Immature natural killer cell (primary cell): ENCODE measurements at places on chromosomes 6 and 20. TPM values are rescaled to one million over a fixed set of nuclear protein-coding genes. Genes with fewer than 3 reads are reported as not detected.

TRAM2 gene
- polyA plus RNA-seq, result 7.0 TPM

ZDHHC14 gene
- 3.4 TPM for polyA plus RNA-seq

MLIP gene
- polyA plus RNA-seq, result not detected

PTPRT gene
- not detected for polyA plus RNA-seq

TMEM74B gene
- polyA plus RNA-seq, result not detected

RNGTT gene
- polyA plus RNA-seq, result 11.9 TPM

PSORS1C2 gene
- not detected for polyA plus RNA-seq

CCN5 gene
- not detected for polyA plus RNA-seq

GNAS gene
- 107 TPM for polyA plus RNA-seq

GRCh38 chr6:38185752-38186151 lies 366.2 kb downstream of the ZFAND3 start:
- no peak for DNase-seq

- no peak for DNase-seq
Measured at GRCh38 chr20:58706975-58707681, 14.5 kb downstream of the NPEPL1 start.

DNA sequence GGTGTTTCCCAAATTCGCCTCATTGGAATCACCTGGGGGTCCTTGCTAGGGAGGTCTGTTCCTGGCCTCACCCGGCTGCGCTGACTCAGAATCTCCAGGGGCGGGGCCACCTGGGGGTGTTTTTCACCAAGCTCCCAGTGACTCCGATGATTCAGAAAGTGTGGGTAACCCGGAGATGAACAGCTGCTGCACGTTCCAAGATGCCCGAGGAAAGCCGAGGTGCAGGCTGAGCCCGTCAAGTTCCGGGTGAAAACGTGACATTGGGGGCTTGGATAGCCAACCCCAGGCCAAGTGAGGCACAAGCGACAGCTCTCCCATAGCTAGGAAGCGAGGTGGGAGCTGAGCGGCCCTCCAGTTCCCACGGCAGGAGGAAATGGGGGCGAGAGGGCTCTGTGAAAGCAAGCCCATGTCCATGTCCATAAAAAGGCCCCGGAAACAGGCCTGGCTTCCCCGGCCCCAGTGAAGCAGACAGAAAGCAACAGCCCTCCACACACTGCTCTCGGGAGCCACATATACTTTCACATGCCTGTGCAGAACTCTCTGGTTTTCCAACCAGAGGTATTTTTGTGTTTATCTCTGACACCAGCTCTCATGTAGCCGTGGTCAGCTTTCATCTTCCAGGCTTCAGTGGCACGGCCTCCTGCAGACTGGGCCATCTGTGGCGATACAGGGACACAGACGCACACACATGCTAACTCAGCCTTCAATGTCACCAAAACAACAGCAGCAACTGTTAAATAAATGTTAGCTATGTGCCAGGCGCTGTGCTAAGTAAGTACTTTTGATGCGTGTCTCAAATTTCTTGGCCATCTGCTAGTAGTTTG lies 90.7 kb upstream of the CCDC28A start:
- no peak for DNase-seq

- no peak for DNase-seq
Measured at GRCh38 chr6:28600245-28600644, 74.6 kb downstream of the GPX5 start.

DNA sequence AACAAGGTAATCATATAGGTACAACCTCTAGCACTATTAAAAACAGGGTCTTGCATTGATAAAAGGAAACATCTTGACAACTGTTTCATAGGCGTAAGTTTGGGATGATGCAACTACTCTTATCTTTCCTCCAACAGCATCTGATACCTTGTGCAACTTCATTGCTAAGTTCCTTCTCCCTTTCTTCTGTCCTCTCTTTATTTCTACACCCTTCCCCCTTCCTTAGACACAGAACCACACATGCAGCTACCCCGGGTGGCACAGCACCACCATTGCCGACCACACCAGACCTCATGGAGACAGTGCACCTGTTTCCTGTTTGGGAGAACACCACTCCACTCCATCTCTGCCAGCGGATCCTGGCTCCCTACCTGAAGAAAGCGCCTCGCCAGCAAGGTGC lies 14.4 kb downstream of the MYB start:
- no peak for DNase-seq

DNA sequence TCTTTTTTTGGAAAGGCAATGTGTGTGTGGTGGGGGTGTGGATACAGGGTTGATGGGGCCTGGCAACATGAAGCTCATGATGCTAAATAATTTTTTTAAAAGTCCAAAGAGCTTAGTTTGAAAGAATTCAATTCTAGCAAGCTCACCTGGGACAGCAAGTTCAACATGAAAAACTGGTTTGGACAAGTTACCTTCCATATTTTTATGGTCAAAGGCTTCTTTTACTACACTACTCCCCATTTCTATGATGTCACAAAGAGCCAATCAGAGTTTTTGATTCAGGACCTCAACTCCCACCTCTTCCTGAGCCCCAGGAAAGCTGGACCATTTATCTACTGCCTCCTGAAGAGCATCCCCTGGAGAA lies 66.1 kb upstream of the CTNNBL1 start:
- no peak for DNase-seq

GRCh38 chr20:44034965-44035635 lies 120.4 kb downstream of the TOX2 start:
- DNase-seq, result no peak

GRCh38 chr6:112362812-112363570 lies 15.9 kb downstream of the RFPL4B start:
- DNase-seq, result no peak

DNA sequence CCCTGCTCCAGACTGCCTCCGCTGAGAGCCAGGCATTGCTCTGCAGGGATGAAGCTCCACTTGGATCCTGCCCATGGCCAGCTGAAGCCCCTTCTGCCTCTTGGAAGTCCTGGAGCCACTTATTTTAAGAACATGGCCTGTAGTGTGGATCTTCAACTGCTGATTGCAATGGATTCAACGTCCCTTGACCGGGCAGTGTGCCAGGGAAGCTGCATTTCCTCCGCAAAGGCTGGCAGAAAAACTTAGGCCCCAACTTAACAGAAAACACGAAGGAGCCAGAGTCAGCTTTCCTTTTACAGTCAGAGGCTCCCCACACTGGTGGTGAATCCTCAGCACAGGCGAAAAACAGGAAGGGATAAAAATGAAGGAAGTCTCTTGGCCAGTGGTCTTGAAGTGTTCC lies 26.3 kb upstream of the FOXQ1 start:
- no peak for DNase-seq

GRCh38 chr6:132715204-132715603 lies 1.3 kb upstream of the VNN1 start:
- DNase-seq, result no peak

DNA sequence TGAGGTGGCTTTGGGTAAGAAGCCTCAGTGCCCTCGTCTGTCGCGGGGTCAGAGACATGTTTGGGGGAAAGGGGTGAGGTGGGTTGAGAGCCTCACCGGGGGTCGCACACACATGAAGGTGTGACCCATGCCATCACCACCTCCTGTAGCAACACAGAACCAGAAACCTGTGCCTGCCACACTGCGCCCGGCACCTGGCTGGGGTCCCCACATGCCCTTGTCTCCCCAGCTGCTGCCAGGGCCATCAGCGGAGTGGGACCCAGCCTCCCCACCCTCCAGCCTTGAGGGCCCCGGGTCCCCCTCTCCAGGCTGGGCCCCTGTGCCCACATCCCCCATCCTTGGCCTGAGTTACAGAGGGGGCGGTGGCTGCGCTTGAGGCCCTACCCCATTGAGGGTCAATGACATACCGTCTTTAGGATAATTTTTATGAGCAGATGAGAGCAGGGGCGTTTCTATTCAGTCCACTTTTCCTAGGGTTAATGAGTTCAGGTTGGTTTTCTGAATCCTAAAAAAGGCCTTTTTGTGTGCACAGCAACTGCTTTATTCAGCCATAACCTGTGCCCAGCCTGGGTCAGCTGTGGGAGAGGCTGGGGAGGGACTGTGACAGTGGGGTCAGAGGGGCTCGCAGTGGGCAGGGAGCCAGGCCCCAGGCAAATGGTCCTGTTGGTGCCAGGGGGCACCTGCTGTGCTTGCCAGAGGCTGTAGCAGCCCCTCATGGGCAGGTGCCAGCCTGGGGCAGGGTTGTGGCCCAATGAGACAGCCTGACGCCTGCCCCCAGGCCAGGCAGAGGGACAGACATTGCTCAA lies 19.4 kb downstream of the APCDD1L start:
- DNase-seq, result no peak

- no peak for DNase-seq
Measured at GRCh38 chr20:48192109-48192508, 406.8 kb upstream of the SULF2 start.

GRCh38 chr20:52683761-52684160 lies 288.4 kb upstream of the TSHZ2 start:
- DNase-seq, result no peak

DNA sequence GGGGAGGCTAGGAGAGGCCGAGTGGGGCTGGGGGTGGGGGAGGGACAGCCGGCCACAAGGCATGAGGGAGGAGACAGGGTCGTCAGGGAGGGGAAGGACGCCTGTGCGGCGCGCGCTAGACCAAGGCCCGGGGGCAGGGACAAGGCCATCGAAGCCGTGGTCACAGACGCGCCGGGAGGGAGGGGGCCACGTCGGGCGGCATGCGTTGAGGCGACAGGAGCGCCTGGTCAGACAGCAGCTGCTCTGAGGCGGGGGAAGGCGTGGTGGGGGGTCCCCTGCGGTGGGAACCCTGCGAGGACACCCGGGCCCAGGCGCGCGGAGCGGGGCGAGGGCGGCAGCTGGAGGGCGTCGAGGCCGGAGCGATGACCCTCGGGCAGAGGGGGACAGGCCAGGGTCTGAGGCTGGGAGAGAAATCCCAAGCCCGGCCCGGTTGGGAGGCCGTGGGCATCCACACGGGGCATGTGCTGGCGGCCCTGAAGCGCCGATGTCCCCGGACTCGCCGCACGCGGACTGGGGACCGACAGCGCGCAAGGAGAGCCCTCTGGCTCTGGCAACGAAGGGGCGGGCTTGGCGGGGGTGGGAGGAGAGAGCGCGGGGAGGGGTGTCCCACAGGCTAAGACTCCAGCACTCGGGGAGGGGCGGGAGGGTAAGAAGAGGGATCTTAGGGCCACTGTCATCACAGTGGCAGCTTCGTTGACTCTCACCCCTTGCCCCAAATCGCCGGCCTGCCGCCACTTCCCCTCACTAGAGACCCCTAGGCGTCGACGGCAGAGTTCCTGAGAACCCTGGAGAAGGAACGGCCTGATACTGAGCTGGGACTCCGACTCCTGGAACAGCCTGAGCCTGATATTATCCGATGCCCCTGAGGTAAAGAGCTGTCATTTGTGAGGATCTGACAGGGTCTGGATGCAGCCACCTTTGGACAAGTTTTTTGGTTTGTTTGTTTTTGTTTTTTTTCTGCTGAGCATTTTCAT lies 5.0 kb downstream of the TMEM239 start:
- no peak for DNase-seq

- no peak for DNase-seq
Measured at GRCh38 chr20:32079655-32080109, 27.6 kb downstream of the HCK start.

GRCh38 chr20:48096212-48096875 lies 311.1 kb upstream of the SULF2 start:
- no peak for DNase-seq

- DNase-seq, result no peak
Measured at GRCh38 chr6:13709689-13710551, 1.7 kb downstream of the RANBP9 start.

DNA sequence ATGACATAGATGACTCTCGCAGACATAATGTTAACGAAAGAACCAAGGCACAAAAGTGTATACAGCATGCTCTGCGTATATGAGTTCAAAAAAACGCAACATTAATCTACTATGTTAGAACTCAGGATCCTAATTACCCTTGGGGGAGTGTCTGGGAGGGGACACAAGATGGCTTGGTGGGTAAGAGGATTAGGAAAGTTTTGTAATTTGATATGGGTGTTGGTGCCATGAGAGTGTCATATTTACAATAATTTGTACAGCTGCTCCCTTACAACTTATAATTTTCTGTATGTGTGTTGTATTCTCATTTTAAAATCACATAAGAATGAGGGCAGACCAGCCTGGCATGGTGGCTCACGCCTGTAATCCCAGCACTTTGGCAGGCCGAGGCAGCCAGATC lies 38.6 kb downstream of the TFEB start:
- no peak for DNase-seq

GRCh38 chr20:50536333-50536732 lies 26.1 kb downstream of the PTPN1 start:
- DNase-seq, result no peak

DNA sequence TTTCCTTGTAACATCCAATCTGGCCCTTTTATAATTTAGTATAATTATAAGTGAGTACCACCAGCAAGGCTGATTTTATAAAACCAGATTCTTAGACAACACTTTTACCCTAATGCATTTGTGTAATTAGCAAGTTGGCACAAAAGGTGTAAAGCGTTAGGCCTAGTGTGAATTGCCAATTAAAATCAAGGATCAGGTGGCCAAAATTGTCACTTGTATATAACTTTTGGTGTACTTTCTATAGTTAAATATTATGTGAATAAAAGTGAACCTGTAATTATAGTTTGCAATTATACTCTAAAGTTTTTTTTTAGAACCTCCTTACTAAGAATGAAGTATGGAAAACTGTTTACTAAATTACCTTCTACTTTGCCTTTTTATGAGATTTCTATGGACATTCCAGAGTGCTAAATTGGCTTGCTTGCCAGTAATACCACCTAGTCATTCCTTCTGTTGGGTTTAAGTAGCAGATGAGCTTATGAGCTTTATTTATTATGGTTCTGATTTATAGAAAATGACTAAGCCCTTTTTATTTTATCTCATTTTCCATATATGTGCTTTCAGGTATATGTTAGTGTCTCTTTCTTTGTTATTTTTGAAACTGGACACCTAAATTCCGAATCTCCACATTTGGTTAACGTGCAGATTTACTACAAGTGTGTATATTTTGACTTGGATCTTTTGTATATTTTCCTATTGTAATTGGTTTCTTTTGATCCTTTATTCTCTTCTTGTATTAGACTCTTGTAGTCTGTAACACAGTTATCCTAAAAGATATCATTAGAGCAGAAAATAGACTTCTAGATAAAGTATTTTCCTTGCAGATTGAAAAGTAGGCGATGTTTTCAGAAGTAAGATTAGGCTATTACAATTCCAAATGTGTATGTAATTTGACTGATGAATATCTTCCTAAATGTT lies 3.9 kb downstream of the STXBP5 start:
- DNase-seq, result no peak

DNA sequence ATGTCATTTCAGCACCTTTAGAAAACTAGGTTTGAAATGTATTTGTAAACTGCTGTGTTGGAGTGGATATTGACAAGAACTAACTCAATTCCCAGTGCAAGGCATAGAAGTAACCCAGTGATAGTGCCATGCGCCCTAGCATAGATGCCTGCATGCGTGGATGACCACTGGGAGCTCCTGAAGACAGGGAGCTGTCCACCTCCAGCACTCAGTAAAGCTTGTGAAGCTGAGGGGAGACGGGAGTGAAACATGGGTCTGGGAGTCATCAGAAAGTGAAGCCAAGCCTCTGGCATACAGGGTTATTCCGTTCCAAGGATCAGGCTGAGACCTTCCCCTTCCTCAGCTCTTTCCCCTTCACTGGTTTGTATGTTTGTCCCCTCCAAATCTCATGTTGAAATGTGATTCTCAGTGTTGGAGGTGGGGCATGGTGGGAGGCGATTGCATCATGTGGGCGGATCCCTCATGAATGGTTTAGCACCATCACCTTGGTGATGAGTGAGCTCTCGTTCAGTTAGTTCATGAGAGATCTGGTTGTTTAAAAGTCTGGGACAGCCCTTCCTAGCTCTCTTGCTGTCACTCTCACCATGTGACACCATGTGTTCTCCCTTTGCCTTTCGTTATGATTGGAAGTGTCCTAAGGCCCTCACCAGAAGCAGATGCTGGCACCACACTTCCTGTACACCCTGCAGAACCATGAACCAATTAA lies 146.5 kb upstream of the FERMT1 start:
- no peak for DNase-seq
